G401 (cell line): ENCODE measurements at places on chromosomes 2 and 18.

DNA sequence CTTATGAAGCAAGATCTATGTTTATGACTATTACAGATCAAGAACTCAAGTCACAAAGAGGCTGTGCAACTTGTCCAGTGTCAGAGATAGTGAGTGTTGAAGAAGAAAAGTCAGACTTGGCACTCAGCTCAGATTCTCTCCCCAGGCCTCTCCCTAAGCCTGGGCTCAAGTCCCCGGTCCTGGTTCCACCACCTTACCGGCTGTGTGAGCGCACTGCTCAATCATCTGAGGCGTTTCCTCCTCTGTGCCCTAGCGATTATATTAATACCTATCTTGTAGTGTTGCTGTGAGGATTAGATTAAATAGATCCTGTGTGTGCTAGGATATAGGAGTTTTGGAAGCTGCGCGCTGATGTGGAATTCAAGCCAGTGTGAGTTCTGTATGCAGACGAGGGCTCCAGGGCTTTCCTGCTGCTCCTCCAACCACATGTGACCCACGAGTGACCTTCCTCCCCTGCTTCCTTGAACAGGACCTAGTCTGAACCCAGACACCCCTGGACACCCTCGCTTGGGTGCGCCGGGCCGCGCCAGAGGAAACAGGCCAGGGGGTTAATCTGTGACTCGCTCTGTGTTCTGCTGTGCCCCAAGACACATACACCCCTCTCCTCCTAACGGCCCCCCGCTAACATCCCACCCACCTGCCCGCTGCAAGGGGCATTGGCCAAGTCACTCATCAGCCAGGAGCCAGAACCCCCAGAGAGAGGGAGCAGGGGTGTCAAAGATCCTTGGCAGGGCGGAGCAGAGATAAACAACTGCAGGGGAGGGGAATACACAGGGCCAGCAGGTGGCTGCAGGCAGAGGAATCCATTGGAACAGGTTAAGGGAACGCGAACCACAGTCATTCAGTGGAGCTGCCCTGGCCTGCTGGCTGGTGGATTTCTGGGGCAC is 38.3 kb downstream of the TNS1 start:
- DNase-seq = no peak

DNA sequence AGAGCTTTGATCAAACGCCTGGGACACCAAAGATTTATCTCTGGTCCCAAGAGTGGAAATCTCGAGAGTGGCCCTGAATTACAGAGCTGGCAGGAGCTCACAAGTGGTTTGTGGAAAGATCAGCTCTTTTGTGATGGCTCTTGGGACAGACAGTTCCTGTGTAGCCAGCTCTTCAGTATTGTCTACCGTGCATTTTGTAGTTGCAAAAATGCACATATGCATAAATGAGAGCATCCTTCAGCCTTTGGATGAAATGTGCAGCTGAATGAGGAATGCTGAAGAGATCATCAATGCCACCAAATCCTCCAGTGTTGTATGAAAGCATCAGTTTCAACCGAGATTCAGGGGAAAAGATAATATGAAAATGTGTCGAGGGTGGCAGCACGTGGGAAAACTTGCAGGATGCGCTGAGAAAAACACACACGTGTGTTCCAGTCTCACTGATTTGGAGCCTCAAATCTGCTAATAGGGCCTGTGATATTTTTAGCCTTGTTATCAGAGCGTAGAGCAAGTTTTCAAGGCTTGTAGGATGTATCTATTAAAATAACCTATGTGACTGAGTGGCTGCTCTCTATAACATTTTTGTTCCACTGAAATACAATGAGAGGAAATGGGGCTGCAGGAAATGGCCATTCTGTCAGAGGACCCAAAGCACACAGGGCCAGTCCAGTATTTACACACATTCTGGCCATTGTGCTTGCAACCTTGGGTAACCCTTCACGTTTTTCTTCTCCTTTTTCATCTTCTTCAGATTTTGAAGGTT is 138.7 kb downstream of the PRKCE start:
- DNase-seq = no peak

GRCh38 chr2:144136297-144137010 is 383.5 kb downstream of the ZEB2 start:
- no peak for DNase-seq

- DNase-seq = no peak
Observed at GRCh38 chr2:179250095-179250494, 14.5 kb downstream of the SESTD1 start.

- no peak for DNase-seq
Observed at GRCh38 chr18:65990944-65991708, 240.3 kb downstream of the CDH7 start.

DNA sequence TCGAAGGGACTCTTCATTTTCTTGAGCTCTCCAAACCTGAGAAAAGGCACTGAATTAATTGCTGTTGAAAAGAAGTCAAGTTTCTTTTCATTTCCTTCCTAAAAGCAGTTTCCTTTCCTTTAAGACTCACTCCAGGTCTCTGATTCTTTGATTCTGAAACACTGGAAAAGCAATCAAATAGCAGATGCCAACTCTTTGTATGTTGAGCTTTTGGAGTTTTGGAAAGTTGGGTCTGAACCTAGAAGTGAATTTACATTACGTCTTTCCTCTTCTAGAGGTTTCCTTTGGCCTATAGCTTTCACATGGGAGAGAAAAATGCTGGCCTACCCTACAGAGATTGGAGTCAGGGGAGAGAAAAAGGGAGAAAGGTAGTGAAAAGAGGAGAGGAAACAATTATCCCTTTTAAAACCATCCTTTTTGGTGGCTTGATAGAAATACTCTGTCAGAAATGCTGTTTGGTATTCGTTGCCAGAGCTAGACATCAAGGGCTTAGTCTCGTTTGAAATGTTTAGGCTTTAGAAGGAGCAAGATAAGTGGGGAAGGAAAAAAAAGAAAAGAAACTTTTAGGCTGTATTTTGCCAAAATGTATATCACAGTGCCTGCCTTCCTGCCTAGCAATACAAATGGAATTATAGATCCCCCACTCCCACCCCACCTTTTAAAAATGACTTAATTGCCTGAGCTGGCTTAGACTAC is 187.7 kb downstream of the PRPF40A start:
- no peak for DNase-seq

DNA sequence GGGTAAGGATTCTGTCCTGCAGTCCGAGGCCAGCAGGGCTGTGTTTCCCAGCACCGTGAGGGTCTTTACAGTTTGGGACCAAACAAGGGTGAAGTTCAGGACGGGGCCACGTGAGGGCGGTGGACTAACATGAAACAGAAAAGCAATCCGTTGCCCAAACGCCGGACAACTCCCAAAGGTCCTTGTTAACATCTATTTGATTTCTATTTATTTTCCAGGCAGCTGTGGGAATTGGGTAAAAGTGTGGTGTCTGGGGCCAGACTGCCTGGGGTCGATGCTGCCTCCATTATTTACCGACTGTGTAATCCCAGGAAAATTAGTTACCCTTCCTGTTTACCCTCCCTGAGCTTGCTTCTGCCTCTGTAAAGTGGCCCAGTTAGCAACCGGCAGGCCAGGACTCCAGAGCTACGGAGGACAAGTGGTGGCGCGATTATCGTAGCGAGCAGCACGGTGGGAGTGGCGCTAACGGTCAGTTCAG is 66.3 kb upstream of the TCF7L1 start:
- peak; percentile 69 for DNase-seq
